ENCODE measurements at places on chromosomes 16 and 17.

DNA sequence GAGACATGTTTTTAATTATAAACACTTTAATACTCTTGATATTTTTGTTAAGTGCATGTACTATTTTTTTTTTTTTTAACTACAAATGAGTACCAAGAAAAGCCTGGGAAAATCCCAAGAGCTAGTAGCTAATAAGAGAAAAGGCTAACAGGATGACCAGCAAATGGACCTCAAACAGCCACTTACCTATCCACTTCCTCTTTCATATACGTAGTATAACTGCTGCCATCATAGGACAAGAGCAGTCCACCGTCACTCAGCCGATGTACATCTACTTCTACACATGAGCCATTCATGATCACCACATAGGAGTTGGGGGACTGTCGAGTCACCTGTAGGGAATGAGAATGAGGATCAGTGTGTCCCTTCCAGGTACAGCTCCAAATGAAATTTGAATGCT, 128.0 kb upstream of the C17orf78 start:
- no peak for DNase-seq

DNA sequence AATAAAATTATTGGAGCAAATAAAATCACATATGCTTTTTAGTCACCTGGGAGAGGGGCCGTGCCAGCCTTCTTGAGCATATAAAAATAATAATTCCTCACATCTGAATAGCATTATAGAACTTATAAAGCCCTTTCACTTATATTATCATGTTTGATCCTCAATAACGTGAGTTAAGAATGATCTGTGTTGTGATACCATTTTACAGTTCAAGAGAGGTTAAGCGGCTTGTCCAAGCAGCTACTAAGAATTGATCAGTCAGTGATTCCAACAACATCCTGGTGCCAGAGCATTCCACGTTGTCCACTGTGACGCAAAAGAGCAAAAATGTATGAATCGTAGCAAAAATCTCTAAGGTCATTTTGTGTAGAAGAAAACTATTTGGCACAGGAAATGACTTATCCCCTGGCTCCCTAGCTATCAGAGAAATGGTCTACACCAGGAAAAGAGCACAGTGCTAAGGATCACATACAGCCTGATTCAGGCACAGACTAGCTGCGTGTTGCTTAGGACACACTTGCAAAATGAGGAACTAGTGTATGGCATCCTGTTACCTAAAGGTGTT, 33.0 kb downstream of the ANKFN1 start:
- no peak for DNase-seq

GRCh38 chr16:180681-181564, 664 bp downstream of the HBQ1 start:
- DNase-seq: peak; percentile 94

DNA sequence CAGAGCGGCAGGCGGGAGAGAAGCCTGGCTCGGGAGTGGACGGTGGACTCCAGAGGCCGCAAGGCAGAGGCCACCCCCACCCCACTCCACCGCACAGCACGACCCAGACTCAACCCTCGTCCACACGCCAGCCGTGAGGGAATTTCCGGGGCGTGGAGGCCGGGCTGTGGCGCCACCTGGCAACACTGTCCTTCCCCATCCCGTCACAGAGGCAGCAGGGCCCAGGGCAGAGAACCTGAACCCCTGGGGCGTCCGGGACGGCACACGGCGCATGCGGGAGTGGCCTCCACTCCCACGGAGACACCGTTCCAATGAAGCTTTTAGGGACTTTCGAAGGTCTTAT, 23.5 kb downstream of the GNPTG start:
- no peak for DNase-seq

GRCh38 chr17:7497228-7497627, 13.1 kb downstream of the POLR2A start:
- DNase-seq: no peak
